ENCODE measurements at places on chromosomes 7 and 10. TPM values are rescaled to one million over a fixed set of nuclear protein-coding genes. Genes with fewer than 3 reads are reported as not detected.

GRCh38 chr7:11203224-11203623 lies 229.6 kb downstream of the PHF14 start:
- DNase-seq: no peak

DNA sequence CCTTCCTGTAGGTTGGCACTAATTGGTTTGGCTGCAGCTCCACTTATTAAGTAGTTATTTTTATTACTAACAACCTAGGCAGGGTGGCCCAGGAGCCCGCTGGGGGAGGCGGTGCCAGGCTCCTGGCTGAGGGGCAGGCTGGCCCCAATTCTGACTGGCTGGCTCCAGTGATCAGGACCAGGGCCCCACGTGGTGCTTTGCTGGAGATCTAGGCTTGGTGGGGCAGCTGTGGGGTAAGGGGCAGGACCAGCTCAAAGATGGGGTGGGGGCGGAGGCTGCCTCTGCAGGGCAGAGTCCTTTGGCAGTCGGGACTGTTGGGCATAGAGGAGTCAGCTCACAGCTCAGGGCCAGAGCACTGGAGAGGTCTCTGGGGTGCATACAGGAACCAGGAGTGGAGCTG lies 2.4 kb downstream of the ASL start:
- no peak for DNase-seq

GRCh38 chr10:69687426-69687825 lies 57.4 kb downstream of the FAM241B start:
- no peak for DNase-seq

- peak; percentile 73 for DNase-seq
These were observed 26.0 kb downstream of the LEP start for GRCh38 chr7:128266883-128267594.

DNA sequence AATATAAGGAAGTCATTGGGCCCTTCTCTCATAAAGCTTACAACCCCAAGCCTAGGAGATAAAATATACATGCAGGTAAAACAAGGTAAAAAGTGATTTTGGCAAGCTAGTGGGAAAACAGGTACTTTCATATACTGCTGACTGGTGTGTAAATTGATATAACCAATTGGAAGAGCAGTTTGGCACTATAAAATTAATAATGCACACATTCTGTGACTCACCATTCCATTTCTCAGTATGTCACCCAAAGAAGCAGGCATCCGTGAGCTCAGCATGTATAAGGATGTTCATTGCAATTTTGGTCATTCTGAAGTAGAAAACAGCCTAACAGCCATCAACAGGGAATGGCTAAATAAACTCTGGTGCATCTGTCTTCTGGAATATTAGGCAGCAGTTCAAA lies 2.9 kb downstream of the MACROH2A2 start:
- DNase-seq: no peak

- DNase-seq: no peak
These were observed 3.5 kb downstream of the PRR15 start for GRCh38 chr7:29567174-29567573.

DNA sequence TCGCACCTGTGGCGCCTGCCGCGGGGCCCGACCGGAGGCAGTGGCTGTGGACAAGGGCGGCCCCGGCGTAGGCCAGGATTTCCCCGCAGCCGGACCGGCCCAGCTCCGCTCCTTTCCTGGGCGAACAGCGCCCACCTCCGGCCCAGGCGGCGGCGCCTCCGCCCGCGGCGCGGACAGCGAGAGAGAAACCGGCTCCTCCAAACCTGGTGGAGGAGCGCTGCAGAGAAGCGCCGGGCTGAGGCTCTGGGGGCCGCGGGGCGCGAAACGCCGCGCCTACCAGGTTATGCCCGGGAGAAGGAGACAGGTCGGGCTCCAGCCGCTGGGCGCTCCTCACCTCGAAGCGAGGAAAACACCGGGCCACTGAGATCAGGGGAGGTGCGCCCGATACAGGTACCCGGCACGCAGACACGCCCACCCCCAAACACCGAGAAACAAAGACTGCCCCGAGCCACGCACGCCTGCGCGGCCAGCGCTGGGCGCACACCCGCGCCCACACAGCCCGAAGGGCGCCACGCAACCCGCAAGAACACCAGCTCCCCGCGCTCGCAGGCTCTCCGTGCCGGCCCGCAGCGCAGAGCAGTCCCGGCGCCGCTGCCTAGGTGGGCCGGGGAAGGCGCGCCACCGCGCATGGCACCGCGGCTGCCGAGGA lies 3.3 kb downstream of the GRID1 start:
- peak; percentile 51 for DNase-seq

- DNase-seq: peak; percentile 57
These were observed at the start of gene NEUROG3 for GRCh38 chr10:69573056-69573806. Gene NEUROG3 (minus strand): TSS chr10:69573422. CDS start chr10:69573043, 379 bp downstream.

DNA sequence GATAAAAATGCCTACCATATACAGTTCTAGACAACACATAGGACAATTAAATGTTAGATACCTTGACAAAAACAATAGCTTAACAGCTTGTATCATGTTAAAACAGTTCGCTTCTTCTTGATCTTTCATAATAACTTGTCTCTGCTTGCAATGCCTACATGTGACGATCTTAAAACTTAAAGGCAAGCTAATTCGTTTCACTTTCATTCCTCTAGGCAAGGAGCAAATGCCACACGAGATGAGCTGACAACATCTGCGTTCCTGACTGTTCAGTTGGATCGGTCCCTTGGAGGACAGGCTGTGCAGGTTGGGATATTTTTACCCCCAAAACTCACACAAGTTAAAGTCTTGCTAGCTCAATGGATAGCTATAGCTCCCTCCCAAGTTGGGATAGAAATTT lies 51.6 kb upstream of the ARL4A start:
- DNase-seq: no peak

DNA sequence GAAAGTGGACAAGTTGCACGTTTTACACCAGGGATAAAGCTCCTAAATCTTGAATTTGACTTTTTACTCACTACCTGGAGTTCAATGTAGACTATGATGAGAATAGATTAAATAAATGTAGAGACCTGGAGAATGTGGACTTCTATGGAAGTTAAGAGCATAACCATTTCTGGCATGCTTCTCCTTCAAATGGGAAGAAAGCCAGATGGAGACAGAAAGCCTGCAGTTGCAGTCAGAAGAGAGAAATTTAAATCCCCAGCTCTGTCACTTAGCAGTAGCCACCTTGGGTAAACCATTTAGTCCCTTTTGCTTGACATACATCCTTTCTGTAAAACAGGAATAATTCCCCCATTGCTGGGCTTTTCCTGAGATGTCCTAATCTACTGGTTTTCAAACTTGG lies 355.3 kb upstream of the AUTS2 start:
- no peak for DNase-seq

GRCh38 chr7:51528172-51528571 lies 211.6 kb upstream of the COBL start:
- DNase-seq: no peak

DNA sequence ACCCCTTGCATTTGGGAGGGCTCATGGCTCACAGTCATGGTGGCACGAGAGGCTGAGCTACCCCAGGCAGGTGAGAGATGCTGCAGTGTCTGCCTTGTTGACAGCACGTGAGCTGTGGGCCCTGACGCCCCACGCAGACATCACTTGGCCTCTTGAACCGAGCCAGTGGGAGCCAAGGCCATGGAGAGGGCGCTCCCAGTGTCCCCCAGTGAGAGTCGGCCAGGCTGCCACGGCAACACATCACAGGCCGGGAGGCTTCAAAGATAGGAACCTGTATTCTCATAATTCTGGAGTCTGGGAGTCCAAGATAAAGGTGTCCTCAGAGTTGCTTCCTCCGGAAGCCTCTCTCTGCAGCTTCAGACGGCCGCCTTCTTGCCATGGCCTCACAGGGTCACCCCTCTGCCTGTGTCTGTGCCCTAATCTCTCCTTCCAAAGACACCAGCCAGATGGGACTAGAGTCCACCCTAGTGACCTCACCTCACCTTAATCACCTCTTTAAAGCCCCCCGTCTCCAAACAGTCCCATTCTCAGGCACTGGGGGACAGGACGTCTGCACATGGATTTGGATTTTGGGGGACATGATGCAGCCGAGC lies 119.6 kb downstream of the KLF6 start:
- no peak for DNase-seq

DNA sequence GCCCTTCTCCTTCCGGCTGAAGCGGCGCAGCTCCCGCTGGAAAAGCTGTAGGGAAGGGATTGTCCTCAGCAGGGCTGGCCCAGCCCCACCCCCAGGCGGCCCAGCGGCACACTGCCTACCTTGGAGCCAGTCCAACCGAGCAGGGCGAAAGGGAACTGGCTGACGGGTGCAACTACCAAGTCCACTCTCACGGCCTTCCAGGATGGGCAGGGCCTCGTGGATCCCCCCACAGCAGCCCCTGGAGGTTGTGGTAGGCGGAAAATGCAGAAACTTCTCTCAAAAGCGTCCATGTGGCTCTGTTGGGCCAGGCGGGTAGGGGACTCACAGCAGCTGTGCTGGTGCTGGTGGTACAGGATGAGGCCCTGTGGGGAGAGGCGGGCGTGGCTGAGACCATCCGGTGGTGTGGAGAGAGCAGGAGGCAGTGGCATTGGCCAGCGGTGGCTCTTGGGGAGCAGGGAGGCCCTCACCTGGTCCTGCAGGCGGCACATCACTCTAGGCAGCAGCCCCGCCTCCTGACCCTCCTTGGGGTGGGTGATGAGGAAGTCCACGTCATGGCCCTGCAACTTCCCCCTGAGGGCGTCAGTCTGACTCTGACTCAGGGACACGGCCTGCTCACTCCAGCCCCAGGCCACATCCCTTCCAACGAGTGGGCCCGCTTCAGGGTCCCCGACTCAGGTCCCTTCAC lies 8.4 kb upstream of the PGAM2 start:
- DNase-seq: peak; percentile 92

GRCh38 chr7:144404946-144405345 lies 1.5 kb upstream of the NOBOX start:
- no peak for DNase-seq

DNA sequence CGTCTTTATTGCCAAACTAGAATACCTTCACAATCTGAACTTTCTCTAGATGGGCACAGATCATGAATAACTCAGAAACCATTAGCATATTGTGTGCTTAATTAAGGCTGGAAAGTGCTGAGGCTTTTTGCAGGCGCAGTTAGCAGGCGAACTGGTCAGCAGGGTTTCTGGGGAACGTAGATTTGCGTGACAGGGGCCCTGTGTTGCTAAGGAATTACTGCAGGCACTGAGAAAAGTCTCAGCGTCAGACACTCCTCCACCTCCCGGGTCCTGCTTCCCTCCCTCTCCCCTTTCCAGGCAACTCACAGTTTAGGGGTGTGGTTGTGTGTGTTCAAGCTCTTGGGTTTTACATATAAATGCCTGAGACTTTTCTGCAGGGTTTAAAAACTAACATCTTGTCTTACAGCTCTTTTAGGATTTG lies 2.2 kb downstream of the MAP3K8 start:
- no peak for DNase-seq

DNA sequence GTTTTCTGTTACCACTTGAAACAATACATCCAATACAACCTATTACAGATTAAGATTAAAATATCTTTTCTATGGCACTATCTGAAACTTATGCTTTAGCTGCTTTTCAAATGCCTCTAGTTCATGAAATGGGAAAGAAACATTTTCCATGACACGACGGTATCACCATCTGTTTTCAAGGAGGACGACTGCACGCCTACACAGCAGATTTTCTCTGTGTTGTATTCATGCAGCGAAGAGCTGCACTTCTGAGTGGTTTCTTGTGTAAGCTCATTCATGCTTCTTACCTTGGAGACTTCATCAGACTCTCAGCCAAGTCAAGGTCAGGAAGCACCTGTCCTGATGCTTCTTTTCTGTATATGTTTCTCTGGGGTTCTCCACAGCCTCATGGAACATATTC lies 179.2 kb downstream of the DYNC1I1 start:
- DNase-seq: no peak

- DNase-seq: no peak
These were observed 48.2 kb upstream of the FXYD4 start for GRCh38 chr10:43323245-43323644.

- DNase-seq: no peak
These were observed 265.9 kb downstream of the GLRX3 start for GRCh38 chr10:130401860-130402765.

- DNase-seq: no peak
These were observed 1.3 kb downstream of the TMEM168 start for GRCh38 chr7:112788778-112789343.

GRCh38 chr7:28155019-28155660 lies 25.5 kb downstream of the JAZF1 start:
- DNase-seq: no peak

- no peak for DNase-seq
These were observed 25.3 kb upstream of the WNT2 start for GRCh38 chr7:117347962-117348672.

DNA sequence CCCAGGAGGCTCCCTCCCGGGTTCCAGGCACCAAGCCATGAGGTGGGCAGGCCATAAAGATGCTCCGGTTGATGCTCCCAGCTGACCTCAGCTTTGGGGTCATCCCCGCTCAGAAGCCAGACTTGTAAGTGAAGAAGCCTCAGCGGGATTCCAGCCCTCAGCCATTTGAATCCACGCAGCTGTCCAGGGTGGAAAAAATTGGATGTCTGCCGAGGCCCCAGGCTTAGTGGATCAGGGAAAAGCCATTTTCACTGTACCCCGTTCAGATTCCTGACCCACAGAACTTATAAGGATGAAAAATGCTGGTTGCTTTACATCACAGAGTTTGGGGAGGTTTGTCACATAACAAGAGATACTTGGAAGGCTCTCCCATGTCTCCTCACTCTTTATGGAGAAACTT lies 49.2 kb upstream of the CPN1 start:
- DNase-seq: no peak

GRCh38 chr7:94913391-94913790 lies 6.0 kb downstream of the PPP1R9A start:
- no peak for DNase-seq

GLCCI1 gene
- 4.0 TPM for polyA plus RNA-seq

CFAP69 gene
- 0.55 TPM for polyA plus RNA-seq

HOXA1 gene
- 0.22 TPM for polyA plus RNA-seq

ANKRD61 gene
- polyA plus RNA-seq: 0.13 TPM

PRLHR gene
- polyA plus RNA-seq: not detected

ANKRD26 gene
- 4.4 TPM for polyA plus RNA-seq

UCN3 gene
- polyA plus RNA-seq: not detected

TAC1 gene
- 0.03 TPM for polyA plus RNA-seq

SLC26A5 gene
- polyA plus RNA-seq: not detected

ERVW-1 gene
- not detected for polyA plus RNA-seq

GPRIN2 gene
- polyA plus RNA-seq: not detected

FGFBP3 gene
- polyA plus RNA-seq: 0.66 TPM

All from psoas muscle (tissue), 8 donors.